MV-4-11 (cell line): ENCODE measurements at places on chromosomes 12 and 14.

GRCh38 chr12:132545164-132545953 is 55.4 kb downstream of the FBRSL1 start:
- no peak for DNase-seq

- DNase-seq = no peak
These were observed 114.1 kb upstream of the PRMT8 start for GRCh38 chr12:3376779-3377455.

GRCh38 chr12:104628831-104629135 is 172.0 kb downstream of the CHST11 start:
- no peak for DNase-seq

DNA sequence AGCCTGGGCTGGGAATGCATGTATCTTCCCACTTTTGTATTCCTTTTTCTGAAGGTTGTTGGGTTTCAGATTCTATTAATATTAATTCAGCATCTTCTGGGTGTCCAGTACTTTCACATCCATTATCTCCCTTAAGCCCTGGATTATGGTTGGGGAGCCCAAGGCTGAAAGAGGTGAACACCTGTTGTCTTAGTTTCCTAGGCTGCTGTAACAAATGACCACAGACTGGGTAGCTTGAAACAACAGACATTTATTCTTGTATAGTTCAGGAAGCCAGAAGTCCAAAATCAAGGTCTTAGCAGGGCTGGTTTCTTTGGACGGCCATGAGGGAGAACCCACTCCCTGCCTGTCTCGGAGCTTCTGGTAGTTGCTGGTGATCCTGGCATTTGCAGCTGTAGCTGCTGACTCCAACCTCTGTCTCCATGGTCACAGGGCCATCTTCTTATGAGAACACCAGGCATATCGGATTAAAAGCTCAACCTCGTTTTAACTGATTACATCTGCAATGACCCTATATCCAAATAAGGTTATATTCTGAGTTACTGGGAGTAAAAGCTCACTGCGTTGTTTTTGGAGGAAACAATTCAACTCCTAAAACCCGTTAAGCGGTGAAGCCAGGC is 68.2 kb upstream of the CLMN start:
- DNase-seq = no peak

DNA sequence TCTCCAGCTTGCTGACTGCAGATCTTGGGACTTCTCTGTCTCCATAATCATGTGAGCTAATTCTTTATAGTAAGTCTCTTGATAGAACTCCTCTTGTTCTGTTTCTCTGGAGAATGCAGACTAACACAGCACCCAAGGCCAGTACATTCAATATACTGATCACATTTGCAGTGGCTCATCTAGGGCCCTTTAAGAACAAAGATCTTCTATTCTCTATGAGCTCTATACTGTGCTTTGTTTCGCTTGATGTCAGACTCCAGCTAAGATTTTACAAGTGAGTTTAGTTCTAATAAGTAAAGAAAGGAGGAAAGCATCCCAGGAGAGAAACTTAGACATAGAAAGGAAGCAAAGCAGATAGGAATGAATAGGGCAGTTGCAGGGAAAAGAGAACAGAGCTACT is 69.3 kb upstream of the TMPO start:
- DNase-seq = no peak

DNA sequence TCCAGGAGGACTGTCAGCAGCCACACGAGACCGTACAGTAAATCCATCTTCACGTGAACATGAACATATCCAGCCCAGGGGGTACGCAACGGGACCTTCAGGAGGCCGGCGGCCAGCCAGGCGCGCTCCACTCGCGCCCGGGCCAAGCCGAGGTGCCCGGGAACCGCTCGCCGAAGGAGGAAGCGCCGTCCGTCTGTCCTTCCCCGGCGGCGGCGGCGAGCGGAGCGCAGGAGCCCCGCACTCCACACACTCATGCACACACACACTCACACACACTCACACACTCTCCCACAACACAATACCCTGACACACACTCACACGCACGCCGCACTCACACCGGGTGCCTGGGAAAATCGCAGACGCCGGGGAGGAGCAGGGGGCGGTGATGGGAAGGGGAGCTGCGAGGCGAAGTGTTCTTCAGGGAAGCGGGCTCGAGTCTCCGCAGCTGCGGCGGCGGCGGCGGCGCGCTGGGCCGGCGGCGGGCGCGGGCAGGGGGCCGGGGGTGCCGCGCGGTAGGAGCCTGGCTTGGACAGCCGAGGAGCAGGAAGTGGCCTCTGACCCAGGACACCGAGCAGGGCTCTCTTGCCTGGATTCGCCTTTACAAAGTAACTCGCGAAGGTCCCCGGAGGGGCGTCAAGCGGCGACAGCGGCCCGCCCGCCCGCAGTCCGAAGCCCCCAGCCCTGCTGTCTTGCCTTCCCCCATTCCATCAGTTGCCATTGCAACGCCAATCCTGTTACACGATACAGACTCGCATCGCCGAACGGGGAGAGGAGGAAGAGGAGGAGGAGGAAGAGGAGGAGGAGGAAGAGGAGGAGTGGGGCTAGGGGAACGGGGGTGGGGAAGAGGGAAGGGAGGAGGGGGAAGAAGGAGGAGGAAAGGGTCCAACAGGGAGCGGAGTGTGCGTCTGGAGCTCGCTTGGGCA is 601 bp downstream of the MDGA2 start:
- DNase-seq = no peak

- no peak for DNase-seq
These were observed 7.9 kb downstream of the METTL25 start for GRCh38 chr12:82366197-82366596.

GRCh38 chr14:64935508-64935907 is 7.0 kb downstream of the GPX2 start:
- no peak for DNase-seq

GRCh38 chr14:29745863-29746262 is 181.8 kb downstream of the PRKD1 start:
- DNase-seq = no peak

DNA sequence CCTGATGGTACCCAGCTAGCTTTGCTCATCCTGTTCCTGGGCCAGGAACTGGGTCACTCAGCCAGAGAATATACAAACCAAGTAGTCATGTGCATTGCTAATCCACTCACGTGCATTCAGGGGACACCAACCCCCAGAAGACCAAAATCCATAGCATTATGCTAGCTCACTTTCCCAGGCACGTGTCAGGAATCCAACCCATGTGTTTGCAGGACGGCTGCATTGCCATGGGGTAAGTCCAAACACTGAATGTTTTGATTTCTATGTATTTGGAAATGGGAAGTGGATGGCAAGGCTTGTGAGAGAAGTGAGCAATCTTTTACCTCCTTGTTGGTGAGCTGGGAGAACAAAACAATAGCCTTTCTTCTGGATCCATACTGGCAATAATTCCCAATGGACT is 87.1 kb upstream of the FOXN3 start:
- DNase-seq = peak; percentile 42

- no peak for DNase-seq
These were observed 37.9 kb downstream of the PITPNM2 start for GRCh38 chr12:123113026-123113425.

DNA sequence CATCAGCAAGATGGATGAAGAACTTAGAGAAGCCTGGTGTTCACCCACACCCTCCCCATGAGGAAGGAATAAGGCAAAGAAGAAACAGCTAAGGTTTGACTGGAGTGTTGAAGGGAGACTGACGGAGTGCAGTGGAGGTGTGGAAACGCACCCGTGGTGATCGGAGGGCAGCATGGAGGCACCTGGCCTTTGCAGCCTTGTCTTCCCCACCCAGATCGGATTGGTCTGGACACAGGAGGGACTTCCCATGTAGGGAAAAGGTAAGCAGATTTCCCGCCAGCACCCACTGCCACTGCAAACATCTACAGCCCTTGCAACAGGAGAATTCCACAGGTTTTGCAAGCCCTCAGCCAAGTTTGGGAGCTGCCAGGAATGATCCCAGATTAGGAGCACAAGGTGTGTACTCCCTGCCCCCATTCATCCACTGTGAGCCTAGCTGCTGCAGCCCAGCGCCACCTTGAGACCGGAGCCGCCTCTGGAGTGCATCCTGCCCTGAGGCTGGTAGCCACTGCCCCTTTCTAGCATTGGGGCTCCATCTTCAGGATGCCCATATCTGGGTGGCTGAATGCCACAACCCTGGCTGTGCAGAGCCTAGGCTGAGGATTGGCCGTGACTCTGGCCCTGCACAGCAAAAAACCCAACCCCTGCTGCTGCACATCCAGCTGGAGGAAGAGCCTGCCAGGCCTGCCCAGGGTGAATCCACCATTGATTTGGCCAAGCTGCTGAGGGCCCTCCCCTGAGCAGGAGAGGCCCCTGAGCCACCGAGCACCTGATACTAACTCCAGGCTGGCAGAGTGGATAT is 411.1 kb downstream of the TMEM121 start:
- DNase-seq = no peak

- DNase-seq = peak; percentile 59
These were observed 165.4 kb downstream of the DERA start for GRCh38 chr12:16076557-16076956.
